Endodermal cell (in vitro differentiated cells): ENCODE measurements at places on chromosomes 12 and 14.

DNA sequence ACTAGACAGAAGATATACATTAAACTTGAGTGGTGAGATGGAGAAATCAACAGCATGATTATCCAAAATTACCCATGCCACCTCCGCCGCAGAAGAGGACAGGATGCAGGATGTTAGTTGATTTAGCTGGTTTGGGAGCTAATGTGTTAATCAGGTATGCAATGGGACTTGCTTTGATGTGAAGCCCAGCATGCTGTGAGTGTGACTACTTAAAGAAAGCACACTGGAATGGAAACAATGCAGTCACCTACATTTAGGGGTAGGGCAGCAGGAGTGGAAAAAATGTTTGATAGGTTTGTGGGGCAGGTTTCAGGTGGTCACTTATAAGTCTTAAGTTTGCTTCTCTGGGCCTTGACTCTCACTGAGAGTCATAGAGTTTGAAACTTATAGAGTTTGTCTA is 170.0 kb upstream of the DAAM1 start:
- DNase-seq: peak; percentile 81

- DNase-seq: peak; percentile 43
These were observed 1469.3 kb downstream of the AACS start for GRCh38 chr12:126534495-126534894.

DNA sequence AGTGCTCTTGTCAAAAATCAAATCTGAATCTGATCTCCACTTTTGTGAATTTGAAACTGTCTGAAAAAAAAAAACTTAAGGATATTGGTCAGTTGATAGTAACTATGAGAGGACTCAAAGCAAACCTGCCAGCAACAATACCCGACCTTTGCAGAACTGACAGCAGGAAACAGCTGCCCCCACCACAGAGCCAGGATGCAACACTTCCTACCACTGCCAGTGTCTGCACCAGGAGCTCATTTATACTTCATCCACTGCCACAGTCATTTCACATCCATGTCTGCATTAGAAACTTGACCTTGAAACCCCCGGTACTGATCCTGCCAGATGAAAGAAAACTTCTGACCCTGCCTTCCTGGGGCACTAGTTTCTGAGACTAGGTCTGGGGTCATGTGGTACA is 27.4 kb upstream of the RXYLT1 start:
- no peak for DNase-seq

DNA sequence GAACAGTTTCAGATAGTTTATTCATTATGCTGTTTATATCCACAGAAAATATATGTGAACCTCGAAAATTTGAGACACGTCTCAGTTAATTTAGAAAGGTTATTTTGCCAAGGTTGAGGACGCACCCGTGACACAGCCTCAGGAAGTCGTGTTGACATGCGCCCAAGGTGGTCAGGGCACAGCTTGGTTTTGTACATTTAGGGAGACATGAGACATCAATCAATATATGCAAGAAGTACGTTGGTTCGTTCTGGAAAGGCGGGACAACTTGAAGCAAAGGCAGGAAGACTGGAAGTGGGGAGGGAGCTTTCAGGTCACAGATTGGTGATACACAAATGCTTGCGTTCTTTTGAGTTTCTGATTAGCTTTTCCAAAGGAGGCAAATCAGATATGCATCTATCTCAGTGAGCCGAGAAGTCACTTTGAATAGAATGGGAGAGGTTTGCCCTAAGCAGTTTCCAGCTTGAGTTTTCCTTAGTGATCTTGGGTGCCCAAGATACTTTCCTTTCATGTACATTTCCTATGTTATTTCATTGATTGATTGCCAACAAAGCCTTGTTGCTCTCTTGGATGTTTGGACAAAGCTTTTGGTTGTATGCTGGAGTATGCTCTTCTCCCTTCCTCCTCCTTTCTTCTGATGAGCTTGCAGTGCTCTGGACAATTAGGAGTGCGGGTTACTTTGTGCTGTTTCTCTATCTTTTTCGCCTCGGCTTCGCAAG is 3.2 kb downstream of the SNAPC1 start:
- DNase-seq: no peak

DNA sequence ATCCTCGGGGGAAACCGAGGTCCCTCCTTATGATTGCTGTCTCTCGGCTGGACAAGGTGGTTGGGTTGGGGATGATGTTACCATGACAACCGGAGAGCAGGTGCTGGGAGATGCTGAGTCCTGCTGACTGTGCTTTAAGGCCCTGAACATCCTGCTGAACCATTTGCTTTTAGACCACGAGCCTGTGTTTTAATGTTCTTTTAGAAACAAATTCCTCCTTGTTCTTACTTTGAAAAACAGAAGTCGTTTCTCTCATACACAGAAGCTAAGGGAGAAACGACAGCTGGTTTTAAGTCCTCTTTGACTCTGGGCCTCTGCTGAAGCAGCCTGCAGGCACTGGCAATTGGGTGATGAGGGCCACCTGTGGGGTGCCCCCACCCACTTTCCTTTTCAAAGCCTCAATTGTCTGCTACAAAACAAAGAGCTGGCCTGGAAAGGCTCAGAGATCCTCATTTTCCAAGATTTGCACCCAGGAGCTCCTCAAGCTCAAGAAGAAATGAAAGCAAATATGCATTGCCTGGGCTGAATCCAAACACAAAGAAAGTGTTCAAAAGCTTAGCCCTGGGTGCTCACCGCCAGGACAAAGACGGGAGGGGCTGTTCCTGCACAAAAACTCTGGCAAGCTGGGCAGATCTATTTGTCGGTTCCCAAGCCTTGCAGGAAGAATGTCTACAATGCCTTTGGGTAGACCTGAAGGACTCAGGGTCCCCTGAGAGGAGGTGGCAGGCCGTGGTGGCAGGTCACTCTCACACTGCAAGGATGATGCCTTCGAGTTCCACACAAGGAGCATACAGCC is 90.0 kb upstream of the CLMN start:
- no peak for DNase-seq

- DNase-seq: no peak
These were observed 291.2 kb downstream of the AKAP6 start for GRCh38 chr14:32620303-32620702.

GRCh38 chr14:81868172-81868571 is 334.5 kb upstream of the SEL1L start:
- DNase-seq: peak; percentile 64

DNA sequence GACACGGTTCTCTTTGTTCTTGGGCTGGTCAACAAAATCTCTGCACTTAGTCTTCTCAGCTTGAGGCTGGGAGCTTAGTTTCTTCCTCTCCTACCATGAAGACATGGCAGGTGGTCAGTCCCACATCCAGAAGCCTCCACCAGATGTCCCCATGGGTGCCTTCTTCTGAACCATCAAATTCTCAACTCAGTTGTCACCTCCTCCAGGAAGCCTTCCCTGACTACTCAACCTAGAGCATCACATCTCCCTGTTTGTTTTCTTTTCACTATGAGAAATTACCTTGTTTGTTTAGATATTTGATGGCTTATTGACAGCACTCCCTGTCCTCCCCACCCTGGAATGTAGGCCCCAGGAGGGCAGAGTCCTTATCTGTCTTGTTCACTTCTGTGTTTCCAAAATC is 84.4 kb downstream of the TBX5 start:
- no peak for DNase-seq

DNA sequence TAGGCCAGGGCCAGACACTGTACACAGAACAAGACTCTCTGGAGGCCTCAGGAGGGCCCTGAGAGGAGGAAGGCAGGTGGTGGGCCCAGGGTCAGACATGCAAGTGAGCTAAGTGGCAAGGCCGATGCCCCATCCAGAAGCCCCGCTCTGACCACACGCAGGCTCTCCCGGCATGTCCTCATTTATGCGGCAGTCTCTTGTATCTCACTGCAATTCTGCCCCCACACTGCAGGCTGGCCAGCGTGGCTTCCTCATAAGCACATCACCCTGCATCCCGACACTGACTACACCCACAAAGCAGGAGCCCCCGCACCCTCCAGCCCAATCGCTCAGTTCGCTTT is 17.5 kb downstream of the SSH1 start:
- no peak for DNase-seq

- DNase-seq: no peak
These were observed 187.5 kb upstream of the RTL1 start for GRCh38 chr14:101090976-101091375.
